Diencephalon (tissue), 1 donor: ENCODE measurements at places on chromosomes 3 and 15. TPM values are rescaled to one million over a fixed set of nuclear protein-coding genes. Genes with fewer than 3 reads are reported as not detected.

GOLGA8M gene
- total RNA-seq, result not detected

SAMMSON gene
- total RNA-seq, result 0.23 TPM

SAMD7 gene
- total RNA-seq, result not detected

CDHR4 gene
- 0.23 TPM for total RNA-seq

MPI gene
- total RNA-seq, result 38.1 TPM

GOLGA6L7 gene
- not detected for total RNA-seq
